ENCODE measurements at places on chromosomes 12 and 14.

DNA sequence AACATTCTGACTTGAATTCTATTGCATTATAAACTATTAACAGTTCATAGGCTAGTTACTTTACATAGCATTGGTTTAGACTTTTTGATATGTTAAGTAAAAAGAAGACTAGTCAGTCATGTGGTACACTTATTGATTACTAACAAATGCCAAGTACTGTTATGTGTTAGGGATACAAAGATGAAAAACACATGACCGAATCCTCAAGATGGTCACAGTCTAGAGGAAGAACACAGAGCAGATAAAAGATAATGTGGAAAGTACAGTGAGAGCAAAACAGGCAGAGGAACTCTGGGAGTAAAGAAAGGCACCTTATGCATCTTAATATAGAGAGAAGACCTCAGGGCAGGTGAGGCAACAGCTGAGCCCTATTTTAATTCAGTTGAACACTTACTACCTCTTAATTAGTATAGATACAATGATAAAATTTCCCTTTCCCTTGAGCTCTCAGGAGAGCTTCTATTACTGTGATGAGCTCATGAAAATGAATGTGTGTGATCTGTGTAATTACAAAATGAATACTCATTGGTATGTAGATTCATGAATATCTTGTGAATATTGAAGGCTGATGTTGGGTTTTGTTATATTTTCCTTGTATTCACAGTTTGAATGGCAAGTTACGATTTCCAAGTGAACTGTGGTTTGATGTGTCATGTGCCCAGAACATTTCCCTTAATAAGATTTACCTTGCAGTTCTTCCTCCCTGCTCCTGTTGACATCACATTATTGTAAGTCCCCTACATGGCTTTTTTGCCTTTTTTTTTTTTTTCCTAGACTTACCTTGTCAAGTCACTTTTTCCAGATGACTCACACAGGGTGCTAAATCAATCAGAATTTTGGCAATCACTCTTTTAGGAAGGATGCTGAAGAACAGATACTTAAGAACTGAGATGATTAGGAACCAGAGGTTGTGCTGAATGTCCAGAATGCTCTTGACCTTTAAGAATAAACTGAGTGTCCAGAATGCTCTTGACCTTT, 29.5 kb upstream of the MSRB3 start:
- no peak for DNase-seq

- DNase-seq = no peak
Observed at GRCh38 chr12:99695050-99695449, 47.5 kb downstream of the GARIN6 start.

DNA sequence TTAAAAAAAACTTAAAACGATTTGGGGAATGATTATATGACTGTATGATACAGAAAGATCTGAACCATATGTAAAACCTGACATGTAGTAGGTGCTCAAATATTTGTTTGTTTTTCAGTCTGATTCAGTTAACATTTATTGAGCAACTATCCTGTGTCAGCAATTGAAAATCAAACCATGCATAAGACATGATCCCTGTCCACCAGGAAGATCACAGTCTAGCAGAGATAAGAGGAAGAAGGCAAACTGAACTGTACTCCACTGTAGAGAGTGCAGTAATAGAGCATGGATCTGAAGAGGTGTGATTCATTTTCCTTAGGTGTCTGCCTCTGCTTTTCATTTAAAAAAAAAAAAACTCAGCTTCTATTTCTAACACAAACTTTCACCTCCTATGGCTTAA, 7.9 kb upstream of the AK7 start:
- no peak for DNase-seq

GRCh38 chr12:1688086-1688710, 2.7 kb upstream of the ADIPOR2 start:
- no peak for DNase-seq

DNA sequence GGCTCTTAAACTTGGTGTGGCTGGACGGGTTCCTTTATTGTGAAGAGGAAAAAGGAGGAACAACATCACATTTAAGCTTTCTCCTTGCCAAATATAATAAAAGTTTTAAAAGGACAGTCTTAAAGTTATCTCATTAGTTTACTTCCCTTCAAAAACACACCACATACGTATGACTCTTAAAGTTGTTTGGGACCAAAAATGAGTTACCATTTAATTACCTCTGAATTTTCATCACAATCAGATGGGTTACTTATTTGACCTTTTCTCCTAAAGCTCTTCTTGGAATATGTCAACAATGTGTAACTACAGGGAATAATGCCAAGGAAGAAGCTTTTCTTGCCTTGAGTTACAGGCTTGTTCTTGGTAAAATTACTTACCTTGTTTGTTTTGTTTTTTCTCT, 16.4 kb downstream of the RAB21 start:
- DNase-seq = no peak

GRCh38 chr12:130938186-130938585, 15.5 kb upstream of the ADGRD1 start:
- DNase-seq = no peak

GRCh38 chr14:100608586-100609330, 21.5 kb upstream of the BEGAIN start:
- no peak for DNase-seq
